ENCODE measurements at places on chromosomes 5 and 9.
A peak's percentile ranks its signal among the peaks of the same experiment; 100 is the strongest.

DNA sequence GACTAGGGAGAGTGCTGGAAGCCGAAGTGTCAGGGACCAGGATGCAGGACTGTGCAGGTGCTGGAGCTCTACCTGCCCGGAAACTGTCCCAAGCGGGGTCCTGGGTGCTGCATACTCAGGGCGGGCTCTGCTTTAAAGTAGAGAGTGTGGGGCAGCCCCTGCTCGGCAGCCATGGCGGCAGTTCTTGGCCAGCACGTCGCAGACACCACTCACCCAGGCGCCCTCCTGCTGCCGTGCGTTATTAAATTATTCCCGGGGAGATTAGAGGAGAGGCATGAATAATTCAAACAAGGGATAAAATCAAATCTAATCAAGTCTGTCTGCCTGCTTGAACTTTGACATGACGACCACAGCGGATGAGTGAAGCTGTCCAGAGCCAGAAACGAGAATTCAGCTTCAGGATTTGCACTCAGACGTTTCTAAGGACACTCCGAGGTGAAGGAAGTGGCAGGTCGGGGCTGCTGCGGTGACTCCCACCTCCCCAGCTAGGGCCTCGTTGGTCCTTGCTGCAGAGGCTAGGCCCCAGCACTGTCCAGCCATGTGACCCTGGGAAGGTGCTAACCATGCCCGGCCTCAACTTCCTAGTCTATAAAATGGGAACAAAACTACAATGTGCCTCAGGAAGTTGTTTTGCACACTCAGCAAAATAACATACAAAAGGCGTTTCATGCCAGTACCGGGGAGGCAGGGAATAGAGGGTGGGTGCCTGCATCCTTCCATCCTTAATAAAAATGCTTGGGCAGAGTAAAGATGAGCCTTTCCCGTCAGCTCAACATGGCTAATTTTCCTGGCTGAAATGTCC lies 91.3 kb upstream of the ADAMTS2 start:
- no peak for DNase-seq

DNA sequence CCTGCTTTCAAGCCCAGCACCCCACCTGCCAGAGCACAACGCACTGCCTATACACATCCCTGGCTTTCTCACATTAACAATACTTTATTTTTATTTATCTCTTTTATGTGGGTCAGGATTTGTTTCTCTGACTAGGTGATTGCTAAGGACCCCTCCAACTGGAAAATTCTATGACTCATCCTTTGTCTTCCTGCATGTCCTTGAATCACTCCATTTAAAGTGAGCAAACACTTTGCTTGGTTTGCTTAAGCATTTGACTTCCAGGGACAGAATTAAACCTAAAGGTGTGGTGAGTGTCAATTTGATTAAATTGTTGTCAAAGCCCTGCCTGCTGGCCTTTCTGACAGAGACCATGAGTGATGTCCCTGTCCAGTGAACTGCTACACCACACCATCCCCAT lies 536.5 kb upstream of the BRINP1 start:
- no peak for DNase-seq

DNA sequence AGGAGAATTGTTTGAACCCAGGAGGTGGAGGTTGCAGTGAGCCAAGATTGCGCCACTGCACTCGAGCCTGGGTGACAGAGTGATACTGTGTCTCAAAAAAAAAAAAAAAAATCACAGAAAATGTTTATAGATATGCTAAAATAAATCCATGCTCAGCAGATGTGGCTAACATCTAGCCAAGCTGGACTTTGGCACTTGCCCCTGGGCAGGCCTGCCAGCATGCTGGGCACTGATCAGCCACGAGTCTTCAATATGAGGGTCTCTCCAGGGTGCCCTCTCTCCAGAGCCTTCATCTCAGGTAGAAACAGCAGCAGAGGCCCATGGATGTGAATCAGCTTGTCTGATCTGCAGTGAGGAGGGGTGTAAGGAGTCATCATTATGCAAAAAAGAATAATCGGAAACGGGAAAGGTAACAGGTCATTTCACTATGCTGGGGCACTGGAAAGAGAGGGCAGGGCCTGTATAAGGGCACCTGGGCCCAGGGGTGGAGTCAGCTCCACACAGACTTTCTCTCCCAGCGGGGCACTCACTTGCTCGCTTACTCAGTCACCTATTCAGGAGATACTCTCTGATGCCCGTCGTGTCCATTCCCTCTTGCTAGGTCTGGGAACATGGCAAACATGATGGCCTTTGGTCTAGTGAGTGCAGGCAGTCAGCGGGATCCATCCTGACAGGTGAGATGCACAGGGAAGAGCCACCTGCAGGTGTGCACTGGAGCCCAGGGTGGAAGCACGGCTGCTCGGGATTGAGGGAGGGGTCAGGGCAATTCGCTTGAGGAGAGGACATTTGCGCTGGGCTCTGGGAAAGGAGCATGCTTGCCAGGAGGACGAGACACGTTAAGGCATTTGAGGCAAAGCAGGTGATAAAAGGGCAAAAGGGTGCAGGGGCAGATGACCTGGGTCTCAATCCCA lies 17.1 kb downstream of the RNF44 start:
- DNase-seq: peak; percentile 46

GRCh38 chr9:120152295-120152694 lies 427.7 kb downstream of the CDK5RAP2 start:
- peak; percentile 59 for DNase-seq

- no peak for DNase-seq
These were observed 320.9 kb upstream of the KLF4 start for GRCh38 chr9:107810461-107810961.
